ENCODE measurements at places on chromosomes 7 and 10. TPM values are rescaled to one million over a fixed set of nuclear protein-coding genes. Genes with fewer than 3 reads are reported as not detected.

DNA sequence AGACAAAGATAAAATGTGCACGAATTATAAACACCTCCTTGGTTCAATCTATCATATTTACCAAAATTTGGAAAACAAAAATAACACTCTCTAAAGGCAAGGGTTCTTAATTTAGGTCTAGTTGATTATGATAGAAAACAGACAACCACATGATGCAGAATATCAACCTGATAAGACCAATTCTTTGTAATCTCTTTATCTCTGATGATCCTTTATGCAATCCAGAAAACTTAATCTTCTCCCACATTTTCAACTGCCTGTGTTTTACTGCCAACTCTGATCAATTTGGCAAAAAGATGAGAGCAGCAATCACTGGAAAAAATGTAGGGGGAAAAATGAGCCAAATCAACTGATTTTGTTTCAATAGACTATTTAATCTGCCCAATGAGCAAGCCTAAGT is 148.5 kb downstream of the LRRN3 start:
- DNase-seq: no peak

DNA sequence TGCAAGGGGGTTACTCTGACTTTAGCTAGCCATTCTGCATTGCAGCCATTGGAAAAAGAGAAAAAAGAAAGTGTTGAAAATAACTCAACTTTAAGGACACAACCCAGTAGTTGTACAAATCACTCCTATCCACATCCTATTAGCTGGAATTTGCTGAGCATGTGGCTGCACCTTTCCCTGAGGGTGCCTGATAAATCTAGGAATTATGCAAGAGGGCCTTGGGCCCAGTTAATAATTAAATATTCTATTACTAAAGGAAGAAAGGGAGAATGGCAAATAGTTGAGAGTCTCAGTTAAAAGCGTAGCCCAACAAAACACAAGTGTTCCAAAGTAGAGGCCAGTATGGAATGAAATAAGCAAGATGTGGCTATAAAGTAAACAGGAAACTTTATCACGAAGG is 200.9 kb upstream of the CNTNAP2 start:
- DNase-seq: no peak

Gene SPDYE9
- not detected for total RNA-seq

DNA sequence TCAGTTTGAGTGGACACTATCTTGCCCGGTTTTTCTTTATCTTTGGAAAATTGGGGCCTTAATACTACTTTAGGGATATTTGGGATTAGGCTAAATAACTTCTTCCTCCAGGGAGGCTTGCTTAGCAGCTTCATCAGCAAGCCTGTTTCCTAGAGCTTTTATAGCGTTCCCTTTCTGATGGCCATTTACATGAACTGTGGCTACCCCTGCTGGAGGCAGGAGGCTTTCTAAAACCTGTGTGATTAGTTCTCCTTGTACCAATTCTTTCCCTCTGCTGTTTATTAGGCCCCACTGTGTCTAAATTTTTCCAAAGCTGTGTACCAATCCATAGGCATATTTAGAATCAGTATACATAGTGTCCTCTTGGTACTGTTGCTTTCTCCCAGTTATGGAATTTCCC is 61.7 kb upstream of the CNTNAP2 start:
- DNase-seq: no peak

- DNase-seq: no peak
These were observed 719.6 kb downstream of the CCSER2 start for GRCh38 chr10:85047979-85048378.

Gene FAM107B
- 226 TPM for total RNA-seq

Gene PAPOLB
- total RNA-seq: not detected

Gene SMKR1
- 2.1 TPM for total RNA-seq

DNA sequence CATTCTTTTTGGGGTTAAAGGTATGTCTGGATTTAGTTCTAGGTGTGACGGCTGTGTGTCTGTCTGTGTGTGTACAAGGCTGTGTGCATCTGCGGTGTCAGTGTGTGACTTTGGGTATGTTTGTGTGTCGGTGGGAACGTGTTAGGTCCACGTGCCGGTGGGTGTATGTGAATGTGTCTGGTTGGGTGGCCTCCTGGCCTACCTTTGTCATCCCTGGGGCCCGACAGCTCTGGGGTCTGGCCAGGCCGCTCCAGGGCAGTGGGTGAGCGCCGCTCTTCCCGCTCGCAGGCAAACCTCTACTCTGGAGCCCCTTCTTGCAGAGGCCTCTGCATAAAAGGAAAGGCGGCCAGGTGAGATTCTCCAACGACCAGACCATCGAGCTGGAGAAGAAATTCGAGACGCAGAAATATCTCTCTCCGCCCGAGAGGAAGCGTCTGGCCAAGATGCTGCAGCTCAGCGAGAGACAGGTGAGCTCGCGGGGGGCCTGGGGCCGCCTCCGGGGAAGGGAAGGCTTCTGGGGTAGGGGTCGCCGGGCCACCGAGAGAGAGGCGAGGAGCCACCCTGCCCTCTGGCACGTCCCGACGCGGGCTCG is 2.4 kb downstream of the HHEX start:
- no peak for DNase-seq

DNA sequence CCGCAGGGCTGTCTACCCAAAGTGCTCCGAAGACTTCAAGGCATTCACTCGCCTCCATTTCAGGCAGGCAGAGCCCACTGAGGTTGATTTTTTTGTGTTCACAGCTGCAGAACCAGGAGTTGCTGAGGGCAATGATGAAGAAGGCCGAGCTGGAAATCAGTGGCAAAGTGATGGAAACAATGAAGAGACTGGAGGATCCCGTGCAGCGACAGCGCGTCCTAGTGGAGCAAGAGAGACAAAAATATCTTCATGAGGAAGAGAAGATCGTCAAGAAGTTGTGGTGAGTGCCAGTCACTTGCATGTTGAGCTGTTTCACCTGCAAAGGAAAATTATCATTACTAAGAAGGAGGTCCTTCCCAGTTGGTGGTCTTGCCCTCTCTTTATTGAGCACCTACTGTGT is 210.5 kb downstream of the ARHGAP21 start:
- DNase-seq: no peak

DNA sequence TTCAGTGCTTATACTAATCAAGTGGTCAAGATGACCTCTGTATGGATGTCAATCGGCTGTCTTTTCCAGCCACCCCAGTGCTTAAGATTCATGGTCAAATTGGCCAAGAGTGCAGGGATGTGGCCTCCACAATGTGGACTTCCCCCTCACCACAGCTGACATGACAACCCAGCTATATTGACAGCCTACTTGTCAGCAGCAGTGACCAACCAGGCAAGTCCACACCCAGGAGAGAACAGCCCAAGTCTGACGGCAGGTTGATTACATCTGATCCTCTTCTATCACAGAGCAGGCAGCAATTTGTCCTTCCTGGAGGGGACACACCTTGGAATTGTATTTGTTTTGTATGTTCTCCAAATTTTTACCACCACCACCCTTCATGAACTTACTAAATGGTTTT is 8.2 kb upstream of the ERVW-1 start:
- DNase-seq: no peak

Gene TEX47
- not detected for total RNA-seq

DNA sequence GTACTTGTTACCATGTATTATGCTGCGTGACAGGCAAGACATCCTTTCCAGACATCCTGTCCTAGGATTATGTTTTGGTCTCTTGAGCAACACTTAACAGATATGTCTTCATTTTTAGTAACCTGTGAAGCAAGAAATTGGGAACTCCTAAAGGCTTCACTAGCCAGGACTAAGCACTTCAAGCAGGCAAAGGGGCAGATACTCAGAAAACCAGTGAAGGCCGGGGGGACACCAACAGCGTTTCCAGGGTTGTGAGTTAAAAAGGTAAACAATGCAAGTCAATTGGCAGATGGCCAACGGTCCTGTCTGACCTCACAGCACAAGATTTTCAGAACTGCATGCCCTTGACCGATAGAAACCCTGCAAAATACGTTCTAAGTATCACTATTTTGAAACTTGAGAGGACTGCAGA is 77.6 kb upstream of the SFMBT2 start:
- no peak for DNase-seq

DNA sequence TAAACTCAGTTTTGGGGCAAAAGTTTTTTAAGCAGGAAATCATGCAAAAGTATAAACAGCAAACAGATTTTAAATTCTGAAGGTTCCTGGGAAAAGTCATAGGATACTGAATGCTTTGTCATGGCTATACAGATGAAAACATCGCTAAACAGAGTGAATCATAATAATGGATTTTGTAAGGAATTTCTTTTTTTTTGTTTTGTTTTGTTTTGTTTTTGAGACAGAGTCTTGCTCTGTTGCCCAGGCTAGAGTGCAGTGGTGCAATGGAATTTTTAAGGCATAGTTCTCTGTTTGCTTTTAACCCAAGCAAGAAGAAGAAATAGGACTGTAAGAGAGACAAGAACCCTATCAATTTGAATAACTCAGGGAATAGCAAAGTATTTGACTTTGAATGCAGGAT is 285.3 kb downstream of the NRG3 start:
- no peak for DNase-seq

Gene GPR85
- total RNA-seq: not detected

GRCh38 chr7:142506601-142507000 is 242.7 kb upstream of the PRSS1 start:
- no peak for DNase-seq

Gene CTAGE6
- 2.8 TPM for total RNA-seq

Gene TMEM236
- total RNA-seq: 0.11 TPM

Gene COPS6
- 88.8 TPM for total RNA-seq

DNA sequence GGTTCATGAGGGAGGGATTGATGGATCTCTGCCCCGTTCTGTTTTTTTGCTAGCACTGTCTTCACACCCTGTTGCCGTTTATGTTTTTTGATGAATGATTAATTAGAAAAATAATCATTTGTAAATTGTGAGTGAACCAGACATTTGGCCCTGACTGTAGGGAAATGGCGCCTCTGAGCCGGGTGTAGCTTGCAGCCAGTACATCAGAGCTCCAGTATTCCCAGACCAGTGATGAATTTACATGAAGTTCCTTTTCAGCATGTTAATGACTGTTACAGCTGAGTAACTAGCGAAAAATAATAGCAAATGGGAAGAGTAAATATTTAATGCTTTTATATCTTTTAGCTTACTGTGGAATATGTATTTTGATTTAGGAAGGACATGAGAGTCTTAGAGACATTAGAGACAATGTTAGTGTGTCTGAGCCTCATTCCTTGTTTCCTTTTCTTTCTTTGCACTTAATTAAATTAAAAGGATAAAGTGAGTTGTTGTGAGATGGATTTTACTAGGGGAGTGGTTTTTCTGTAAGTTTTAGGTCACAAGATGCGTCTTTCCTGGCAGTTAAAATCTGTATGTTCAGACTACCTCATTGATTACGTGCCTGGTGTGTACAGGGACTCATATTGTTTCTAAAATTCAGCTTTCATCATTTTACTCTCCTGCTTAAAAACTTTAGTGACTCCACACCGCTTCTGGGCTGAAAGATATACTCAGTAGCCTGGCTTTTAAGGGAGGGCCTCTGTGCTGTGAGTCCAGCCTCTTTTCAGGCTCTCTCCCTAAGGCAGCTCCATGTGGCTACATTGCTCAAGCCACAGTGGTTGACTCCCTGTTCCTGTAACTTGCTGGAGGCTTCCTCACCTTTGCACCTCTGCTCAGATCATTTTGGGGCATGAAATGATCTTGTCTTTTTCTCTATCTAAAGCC is 86.4 kb downstream of the AUTS2 start:
- DNase-seq: no peak

GRCh38 chr7:51114501-51114900 is 202.1 kb downstream of the COBL start:
- DNase-seq: no peak

DNA sequence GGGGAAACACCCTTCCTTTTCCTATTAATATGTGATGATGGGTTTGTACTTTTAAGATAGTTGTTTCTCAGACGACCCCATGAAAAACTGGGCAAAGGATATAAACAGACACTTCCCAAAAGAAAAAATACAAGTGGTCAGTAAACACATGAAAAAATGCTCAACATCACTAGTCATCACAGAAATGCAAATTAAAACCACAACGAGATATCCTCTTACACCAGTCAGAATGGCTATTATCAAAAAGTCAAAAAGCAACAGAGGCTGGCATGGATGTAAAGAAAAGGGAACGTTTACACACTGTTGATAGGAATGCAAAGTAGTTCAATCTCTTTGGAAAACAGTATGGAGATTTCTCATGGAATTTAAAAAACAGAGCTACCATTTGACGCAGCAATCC is 111.4 kb upstream of the ZEB1 start:
- DNase-seq: no peak

- no peak for DNase-seq
These were observed 18.6 kb downstream of the AGMO start for GRCh38 chr7:15543256-15543655.

DNA sequence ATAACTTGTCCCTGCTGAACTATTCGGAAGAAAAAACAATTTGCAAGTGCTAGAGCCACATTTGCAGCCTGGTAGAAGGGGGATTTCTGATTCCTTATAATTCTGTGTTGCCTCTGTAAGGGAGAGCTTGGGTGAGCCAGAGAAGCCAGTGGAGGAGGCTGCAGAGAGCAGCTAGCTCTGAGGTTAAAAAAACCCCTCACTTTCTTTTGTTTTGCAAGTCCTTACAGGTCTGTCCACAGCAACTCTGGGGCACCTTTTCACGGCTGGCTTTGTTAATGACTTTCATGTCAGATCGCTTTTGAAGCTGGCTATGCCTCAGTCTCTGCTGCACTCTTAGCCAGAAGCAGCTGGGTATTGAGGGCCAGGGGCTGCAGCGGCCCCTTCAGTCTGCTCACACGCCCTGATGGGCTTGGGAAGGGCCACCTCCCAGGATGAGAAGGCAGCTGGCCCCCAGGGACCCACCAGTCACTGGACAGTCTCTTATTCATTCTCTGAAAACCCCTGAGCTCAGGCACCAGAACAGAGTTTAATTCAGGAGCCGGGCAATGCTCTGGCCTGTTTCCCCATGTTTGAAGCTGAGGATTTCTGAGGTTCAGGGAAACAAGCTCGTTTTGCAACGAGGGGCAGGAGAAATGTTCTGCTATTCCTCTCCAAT is 30.9 kb downstream of the TRIM8 start:
- DNase-seq: no peak

DNA sequence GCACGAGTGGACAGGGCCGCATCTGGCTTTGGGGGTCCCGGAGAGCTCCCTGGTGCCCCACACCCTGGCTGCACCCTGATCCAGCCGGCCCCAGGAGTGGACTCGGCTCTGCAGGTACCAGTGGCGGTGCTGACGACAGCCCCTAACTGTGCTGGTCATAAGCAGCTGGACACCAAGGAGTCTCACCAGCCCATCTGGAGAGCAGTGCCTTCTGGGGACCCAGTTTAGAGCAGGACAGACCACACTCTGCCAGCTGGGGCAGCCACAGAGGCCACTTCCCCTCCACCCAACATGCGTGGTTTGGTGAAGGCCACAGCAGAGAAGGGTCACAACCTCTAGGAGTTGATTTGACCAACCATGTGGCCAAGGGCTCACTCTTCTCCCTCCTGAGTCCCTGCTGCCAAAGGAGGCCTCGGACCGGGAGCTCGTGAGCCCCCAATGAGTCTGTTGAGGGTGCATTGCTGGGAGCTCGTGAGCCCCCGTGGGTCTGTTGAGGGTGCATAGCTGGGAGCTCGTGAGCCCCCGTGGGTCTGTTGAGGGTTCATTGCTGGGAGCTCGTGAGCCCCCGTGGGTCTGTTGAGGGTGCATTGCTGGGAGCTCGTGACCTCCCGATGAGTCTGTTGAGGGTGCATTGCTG is 16.0 kb upstream of the INPP5A start:
- DNase-seq: peak; percentile 53

Gene FRA10AC1
- 17.8 TPM for total RNA-seq

Gene WASHC2C
- 24.4 TPM for total RNA-seq
